ENCODE measurements at places on chromosomes 1 and 21. TPM values are rescaled to one million over a fixed set of nuclear protein-coding genes. Genes with fewer than 3 reads are reported as not detected.
A peak's percentile ranks its signal among the peaks of the same experiment; 100 is the strongest.

Gene KCNK1
- 37.1 TPM for total RNA-seq

Gene SPATA6
- total RNA-seq = 43.1 TPM

Gene SLAMF9
- total RNA-seq = not detected

Gene RHD
- not detected for total RNA-seq

Gene KIF14
- 0.16 TPM for total RNA-seq

Gene PKP1
- 1.8 TPM for total RNA-seq

Gene NIBAN1
- 2.8 TPM for total RNA-seq

Gene MYOG
- total RNA-seq = not detected

Gene OR2G6
- total RNA-seq = not detected

Gene S100A7A
- not detected for total RNA-seq

Gene RPE65
- not detected for total RNA-seq

Gene BNIPL
- 1.7 TPM for total RNA-seq

Gene VWA5B1
- 0.27 TPM for total RNA-seq

Gene APCS
- total RNA-seq = not detected

Gene KRTAP19-1
- total RNA-seq = not detected

DNA sequence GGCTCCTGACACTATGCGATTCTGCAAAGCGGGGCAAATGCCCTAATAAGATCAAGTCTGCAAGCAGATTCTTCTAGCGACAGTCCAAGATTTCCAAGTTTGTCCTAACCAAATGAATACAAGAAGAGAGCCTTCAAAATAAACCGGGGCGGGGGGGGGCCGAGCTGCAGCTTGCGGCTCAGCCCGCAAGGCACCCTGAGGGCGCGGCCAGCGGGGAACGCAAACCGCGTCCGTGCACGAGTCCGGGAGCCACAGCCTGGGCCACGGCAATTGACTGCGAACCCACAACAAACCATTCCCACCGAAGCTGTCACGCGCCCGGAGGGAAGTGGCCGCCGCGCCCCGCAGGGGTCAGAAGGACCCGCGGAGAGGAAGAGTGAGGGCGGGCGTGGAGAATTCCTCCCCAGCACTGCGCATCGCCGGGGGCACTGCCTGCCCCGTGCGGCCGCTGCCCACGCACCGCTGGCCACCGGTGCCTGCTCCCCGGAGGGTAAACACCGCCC lies 687 bp downstream of the TGFBR3 start:
- no peak for DNase-seq

- DNase-seq = no peak
Measured at GRCh38 chr21:17949421-17949820, 130.3 kb upstream of the C21orf91 start.

- DNase-seq = no peak
Measured at GRCh38 chr1:177069490-177069889, 95.0 kb downstream of the ASTN1 start.

GRCh38 chr1:107359472-107360241 lies 218.8 kb downstream of the NTNG1 start:
- DNase-seq = no peak

- no peak for DNase-seq
Measured at GRCh38 chr1:201825245-201825644, 3.7 kb upstream of the IPO9 start.

DNA sequence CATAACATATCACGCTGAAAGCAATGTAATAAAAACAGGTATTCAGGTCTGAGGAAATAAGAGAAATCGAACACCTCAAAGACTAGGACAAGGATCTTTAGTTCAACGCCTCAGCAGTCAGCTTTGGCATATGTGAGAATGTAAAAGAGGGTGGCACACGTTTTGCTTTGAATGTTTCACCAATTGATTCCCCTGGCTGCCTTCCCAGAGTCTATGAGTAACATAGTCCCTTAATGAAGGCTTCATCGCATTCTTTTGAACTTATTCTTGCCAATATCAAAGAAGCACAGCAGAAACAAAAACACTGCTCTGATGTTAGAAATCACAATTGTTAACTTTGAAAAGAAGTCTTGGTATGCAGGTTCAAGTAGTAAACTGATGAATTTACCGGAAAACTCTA lies 764.8 kb downstream of the ADGRL2 start:
- no peak for DNase-seq

- DNase-seq = no peak
Measured at GRCh38 chr1:111618081-111618480, 1.5 kb upstream of the RAP1A start.

- no peak for DNase-seq
Measured at GRCh38 chr1:73907051-73907450, 290.9 kb downstream of the LRRIQ3 start.

GRCh38 chr1:5267603-5268235 lies 613.3 kb downstream of the AJAP1 start:
- no peak for DNase-seq

GRCh38 chr1:226104671-226105121 lies 42.2 kb downstream of the H3-3A start:
- no peak for DNase-seq

GRCh38 chr1:237891979-237892378 lies 1.3 kb upstream of the ZP4 start:
- DNase-seq = no peak

DNA sequence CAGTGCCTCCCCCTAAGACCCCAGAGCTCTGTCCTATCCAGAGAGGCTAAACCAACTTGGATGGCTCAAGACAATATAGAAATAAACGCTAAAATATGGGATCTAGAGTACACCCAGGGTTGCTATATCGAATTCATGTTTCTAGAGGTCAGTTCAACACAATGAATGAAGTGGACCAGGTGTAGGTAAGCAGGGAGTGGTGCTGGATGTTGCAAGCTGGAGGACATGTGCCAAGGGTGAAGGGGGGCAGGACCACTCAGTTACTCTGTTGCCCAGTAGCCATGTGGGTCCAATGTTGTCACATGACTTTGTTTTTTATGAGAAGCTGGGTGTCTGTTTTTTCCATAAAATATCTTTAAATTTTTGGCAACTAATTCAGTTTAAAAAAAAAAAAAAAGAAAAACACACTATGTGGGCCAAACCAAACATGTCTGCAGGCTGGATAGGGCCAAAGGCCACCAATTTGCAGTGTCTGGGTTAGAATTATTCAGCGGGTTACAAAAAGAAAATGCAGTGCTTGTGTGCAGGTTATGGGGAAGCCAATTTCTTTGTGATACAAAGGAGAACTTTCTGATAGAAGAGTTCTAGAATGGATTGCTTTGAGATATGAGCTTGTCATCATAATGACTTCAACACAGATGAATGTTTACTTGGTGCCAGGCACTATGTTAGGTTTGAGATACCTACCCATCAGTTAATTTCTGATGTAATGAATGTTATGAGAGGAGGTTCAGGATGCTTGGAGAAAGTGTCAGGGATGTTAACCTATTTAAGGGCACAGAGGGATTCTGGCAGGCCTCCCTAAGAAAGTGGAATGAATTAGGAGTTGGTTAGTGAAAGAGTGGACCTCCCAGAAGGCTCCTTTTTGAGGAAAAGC lies 8.9 kb downstream of the CACHD1 start:
- no peak for DNase-seq

DNA sequence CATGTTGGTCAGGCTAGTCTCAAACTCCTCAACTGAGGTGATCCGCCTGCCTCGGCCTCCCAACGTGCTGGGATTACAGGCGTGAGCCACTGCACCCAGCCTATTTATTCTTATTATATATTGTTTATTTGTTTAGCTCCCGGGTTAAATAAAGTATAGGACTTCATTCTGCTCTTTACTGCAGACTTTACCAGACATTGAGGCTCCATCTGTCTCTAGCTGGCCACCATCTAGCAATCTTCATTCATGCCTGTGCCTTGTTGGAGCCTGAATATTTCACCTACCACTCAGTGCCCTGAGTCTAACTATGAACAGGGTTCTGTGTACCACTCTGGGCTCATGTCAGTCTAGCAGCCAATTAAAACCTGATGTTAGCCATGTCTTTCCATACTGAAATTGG lies 2.1 kb upstream of the DDAH1 start:
- DNase-seq = no peak

DNA sequence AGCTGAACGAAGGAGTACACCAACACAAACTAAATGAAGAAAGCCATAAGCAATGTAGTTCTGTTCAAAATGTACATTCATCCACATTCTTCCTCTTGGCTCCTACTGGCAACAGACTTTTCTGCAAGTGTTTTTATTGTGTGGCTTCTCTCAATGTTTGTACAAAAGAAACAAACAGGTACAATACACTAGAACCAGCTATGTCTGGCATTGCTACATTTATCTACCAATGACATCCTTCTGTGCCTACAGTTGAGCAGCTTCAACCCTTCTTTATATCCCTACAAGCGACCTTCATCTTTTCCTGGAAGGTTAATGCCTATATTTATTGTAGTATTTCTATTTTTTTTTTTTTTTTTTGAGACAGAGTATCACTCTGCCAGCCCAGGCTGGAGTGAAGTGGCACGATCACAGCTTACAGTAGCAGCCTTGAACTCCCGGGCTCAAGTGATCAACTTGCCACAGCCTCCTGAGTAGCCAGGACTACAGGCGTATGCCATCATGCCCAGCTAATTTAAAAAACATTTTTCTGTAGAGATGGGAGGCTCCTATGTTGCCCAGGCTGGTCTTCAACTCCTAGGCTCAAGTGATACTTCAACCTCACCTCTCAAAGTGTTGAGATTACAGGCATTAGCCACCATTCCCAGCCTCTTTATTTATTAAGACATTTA lies 89.3 kb downstream of the ASH1L start:
- DNase-seq = no peak

- peak; percentile 48 for DNase-seq
Measured at GRCh38 chr1:55050283-55050682, 10.9 kb downstream of the PCSK9 start.

- DNase-seq = no peak
Measured at GRCh38 chr1:50700621-50701020, 259.4 kb downstream of the FAF1 start.

DNA sequence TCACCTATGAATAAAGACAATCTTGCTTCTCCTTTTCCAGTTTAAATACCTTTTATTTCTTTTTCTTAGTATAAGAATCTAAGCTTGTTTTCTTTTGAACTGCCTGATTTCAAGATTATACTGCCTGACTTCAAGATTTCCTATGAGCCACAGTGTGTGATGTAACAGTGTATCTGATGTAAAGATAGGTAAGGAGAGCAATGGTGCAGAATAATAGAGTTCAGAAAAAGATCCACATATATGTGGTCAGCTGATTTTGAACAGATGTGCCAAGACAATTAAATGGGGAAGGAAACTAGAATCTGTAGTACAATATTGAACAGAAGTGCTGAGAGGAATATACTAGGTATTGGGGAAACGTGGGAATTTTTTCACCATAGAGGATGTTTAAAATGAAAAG lies 21.0 kb downstream of the EXO1 start:
- DNase-seq = no peak

DNA sequence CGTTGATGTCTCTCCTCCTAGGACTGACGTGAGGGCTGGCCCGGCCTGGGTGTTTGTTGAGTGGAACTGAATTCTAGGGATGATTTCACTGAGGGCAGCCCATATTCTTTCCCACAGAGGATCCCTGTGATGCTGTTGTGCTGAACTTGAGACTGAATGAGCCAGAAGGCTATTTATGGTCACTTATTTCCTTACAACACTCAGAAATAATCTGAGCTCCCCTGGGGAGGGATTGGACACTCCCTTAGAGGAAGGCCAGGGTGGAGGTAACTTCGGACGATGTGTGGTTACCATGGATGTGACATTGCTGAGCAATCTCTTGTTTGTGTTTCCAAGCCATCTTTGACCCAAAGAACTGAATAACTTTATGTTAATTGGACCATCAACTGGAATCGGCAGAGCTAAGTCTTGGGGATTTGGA lies 5.1 kb upstream of the TMCO4 start:
- DNase-seq = no peak

- no peak for DNase-seq
Measured at GRCh38 chr1:12153181-12153785, 13.5 kb upstream of the TNFRSF1B start.

- DNase-seq = no peak
Measured at GRCh38 chr21:28614791-28615190, 377.9 kb downstream of the LTN1 start.

DNA sequence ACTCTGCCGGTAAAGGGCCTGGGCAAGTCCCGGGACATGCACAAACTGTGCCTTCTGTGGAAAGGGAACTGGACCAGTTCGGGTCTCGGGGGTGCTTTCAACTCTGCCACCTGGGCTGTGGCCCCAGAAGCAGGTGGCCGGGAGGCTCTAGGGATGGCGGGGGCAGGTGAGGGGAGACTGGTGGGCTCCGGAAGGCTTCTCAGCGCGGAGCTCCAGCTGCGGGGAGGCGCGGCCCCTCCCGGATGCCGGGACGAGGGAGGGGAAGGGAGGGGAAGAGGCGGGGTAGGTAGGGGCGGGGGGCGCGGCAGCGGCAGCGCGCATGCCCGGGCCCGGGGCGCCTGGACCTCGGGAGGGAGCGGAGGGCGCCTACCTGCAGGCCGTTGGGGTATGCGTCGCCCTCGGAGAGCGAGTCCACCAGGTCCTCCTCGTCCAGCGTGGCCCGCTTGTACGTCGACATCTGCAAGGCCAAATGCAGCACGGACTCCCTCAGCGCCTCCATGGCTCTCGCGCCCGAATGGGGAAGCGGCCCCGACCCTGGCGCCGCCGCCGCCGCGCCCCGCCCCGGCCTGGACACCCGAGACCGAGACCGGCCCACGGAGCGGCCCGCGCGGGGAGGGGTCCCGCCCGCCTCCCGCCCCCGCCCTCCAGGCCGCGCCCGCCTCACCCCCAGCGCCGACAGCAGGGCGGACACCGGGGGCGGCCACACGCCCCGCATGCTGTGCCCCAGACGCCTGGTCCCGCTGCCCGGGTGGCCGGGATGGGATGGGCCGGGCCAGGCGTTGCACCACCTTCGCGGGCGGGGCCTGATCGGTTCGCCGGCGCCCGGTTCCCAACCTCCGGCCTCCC lies at the start of gene ECE1:
ECE1 (minus strand) TSS at position 764 of the 846 bp plus-strand sequence; CDS start at position 715, 49 bp downstream.
- no peak for DNase-seq

- no peak for DNase-seq
Measured at GRCh38 chr1:15433471-15433870, 4.8 kb upstream of the CTRC start.

GRCh38 chr21:45970674-45971615 lies 10.6 kb upstream of the COL6A1 start:
- DNase-seq = no peak

- no peak for DNase-seq
Measured at GRCh38 chr1:187474336-187474735, 645.6 kb downstream of the PLA2G4A start.

DNA sequence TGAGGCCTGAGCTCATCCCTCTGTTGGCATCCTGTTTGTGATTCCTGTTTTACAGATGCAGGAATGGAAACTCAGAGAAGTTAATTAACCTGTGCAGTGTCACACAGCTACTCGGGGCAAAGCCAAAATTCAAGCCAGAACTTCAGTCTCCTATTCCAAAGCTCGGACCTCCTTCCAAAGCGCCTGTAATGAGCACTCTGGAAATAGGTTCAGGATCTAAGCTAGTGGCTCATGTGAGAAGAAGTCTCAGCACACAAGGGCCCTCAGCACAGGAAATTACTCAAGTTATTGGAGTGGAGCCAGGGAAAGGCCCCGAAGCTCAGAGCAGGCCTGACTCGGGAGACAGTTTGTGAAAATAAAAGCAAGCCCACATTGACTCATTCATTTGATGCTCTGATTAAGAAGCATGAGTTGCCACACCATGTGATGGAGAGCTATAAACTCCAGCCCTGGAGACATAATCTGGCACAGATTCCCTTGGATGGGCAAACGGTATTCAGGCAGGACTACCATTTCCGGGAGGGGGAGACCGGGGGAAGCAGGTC lies 50.6 kb upstream of the LYST start:
- DNase-seq = peak; percentile 53

Measured in dorsolateral prefrontal cortex (tissue), 122 donors.